ENCODE measurements at places on chromosomes 16 and 17.
A peak's percentile ranks its signal among the peaks of the same experiment; 100 is the strongest.

GRCh38 chr16:15459791-15460190 lies 25.4 kb downstream of the BMERB1 start:
- no peak for DNase-seq

GRCh38 chr16:75043175-75043895 lies 44.5 kb downstream of the ZNRF1 start:
- DNase-seq: peak; percentile 100

- DNase-seq: no peak
These were observed 19.3 kb upstream of the ITGA2B start for GRCh38 chr17:44408786-44409185.

DNA sequence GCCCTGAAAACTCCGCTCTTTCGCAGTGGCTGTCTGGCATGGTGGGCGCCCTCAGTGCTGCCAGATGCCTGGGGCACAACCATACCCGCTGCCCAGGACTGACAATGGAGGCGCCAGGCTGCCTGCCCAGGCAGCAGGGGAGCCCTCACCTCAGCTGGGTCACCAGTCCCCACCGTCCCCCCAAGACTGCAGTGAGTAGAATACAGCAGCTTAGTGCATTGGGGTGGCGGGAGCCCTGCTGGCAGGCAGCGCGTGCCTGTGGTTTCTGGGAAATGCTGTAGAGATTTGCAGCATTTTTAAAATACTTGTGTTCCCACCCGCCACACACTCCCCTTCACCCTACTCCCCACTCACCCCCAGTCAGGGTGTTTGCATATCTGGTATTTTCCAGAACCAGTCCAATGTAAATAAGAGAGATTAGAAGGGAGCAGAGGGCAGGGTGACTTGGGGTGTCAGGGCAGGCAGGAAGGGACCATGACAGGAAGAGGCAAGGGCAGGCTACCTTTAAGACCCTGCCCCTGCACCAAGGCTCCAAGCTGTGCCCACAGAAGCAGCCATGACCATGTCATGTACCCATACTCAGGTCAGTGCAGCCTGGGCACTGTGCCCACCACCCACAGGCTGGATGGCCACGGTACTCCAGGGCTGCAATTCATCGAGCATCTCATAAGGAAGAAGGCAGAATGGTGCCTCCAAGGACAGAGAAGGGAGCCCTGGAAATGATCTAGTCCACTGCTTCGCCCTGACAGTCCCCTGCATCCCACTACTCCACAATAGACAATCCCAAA lies 21.5 kb downstream of the MYO18A start:
- DNase-seq: peak; percentile 35

- DNase-seq: peak; percentile 85
These were observed 6.9 kb upstream of the ABCA10 start for GRCh38 chr17:69235338-69236058.

DNA sequence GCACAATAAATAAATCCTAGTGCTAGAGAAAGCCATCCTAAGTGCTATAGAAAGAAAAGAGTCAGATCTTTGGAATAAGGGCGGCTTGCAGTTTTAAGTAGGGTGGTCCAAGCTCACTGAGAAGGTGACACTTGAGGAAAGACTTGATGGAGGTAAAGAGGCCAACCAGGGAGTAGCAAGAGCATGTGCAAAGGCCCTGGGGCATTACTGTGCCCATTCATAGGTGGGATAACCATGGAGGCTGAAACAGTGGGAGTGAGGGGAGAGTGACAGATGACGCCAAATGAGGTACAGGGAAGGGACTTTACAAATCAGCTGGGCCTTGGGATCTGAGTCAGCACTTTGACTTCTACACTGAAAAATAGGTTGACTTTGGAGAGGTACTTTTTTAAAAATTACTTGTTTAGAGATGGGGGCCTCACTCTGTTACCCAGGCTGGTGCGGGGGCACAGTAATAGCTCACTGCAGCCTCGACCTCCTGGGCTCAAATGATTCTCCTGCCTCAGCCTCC lies 115.5 kb downstream of the ABCC1 start:
- DNase-seq: no peak

DNA sequence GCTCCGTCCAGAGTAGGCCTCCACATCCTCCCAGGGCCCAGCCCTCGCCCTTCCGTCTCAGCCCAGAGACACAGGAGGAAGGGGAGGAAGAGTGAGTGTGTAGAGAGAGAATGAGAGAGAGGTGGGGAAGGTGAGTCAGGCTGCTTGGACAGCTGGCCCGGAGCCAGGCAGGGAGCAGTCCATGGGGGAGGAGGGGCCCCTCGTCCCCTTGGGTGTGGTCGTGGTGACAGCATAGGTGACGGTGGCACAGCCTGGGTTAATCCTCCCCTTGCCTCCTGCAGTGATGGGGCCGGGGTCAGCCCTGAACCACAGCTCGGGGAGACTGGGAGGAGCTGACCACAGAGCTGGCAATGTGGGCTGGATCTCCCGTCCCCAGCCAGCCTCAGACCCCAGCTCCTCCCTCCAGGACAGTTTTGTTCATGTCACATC lies 36.5 kb downstream of the FA2H start:
- no peak for DNase-seq

DNA sequence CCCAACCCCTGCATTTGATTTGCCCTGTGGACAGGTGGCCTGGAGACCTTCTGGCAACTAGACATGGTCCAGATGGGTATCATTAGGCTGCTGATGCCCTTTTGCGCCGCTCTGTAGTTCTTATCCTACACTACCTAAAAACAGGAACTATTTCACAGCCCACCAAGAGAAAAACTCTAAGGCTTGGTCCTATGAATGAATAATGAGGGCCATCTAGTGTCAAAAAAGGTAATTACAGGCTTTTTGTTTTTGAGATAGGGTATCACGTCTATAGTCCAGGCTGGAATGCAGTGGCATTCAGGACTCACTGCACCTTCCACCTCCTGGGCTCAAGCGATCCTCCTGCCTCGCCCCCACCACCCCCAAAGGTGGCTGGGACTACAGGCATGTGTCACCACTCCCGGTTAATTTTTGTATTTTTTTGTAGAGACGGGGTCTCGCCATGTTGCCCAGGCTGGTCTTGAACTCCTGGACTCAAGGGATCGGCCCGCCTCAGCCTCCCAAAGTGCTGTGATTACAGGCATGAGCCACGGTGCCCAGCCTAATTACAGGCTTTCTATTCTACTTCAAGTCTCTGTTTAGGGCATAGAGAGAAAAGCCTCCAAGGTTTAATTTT lies 20.9 kb downstream of the COIL start:
- DNase-seq: peak; percentile 92

GRCh38 chr17:8665684-8666083 lies 35.2 kb upstream of the MYH10 start:
- no peak for DNase-seq

DNA sequence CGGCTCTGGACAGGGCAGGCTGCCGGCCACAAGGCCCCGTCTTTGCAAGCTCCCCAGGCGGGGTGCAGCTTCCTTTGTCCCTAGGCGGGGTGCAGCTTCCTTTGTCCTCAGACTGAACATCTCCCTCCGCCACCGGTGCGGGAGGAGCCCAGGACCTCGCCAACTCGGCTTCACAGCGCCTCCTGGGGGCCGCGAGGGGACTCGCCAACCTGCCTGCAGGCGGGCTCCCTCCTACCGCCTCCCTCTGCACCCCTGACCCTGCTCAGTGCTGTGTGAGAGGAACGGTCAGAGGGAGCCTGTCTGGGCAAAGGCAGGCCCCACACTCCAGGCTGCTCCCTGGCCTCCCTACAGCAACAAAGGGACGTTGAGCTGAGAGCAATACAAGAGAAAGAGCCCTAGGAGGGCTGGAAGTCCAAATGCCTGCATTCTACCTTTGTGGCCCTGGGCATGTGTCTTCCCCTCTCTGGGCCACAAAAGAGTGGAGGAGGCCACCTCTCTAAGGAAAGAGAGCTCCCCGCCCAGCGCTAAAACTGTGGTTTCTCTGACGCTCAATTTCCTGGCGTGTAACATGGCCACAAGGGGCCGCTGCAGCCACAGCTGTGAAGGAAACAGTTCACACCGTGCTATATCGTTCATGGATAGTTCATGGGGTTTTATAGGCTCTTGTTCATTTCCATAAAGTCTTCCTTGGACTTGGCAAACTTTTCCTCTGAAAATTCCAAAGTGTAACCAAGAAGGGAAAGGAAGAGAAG lies 20.9 kb upstream of the KRT19 start:
- peak; percentile 85 for DNase-seq

DNA sequence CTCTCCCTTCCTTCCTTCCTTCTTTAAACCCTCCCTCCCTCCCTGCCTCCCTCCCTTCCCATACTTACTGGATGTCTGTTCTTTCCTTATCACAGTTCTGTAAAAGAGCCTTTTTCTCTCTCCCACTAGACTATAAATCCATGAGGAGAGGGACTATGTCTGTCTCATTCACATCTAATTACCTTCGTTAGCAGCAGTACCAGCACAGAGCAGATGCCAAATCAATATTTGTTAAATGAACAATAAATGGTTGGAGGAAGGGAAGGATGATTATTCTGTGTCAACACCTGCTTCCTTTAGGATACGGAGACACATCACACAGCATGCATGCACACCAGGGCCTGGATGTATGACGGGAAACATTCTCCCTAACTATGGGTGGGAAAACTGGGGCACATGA lies 94.2 kb downstream of the DNAH3 start:
- no peak for DNase-seq

DNA sequence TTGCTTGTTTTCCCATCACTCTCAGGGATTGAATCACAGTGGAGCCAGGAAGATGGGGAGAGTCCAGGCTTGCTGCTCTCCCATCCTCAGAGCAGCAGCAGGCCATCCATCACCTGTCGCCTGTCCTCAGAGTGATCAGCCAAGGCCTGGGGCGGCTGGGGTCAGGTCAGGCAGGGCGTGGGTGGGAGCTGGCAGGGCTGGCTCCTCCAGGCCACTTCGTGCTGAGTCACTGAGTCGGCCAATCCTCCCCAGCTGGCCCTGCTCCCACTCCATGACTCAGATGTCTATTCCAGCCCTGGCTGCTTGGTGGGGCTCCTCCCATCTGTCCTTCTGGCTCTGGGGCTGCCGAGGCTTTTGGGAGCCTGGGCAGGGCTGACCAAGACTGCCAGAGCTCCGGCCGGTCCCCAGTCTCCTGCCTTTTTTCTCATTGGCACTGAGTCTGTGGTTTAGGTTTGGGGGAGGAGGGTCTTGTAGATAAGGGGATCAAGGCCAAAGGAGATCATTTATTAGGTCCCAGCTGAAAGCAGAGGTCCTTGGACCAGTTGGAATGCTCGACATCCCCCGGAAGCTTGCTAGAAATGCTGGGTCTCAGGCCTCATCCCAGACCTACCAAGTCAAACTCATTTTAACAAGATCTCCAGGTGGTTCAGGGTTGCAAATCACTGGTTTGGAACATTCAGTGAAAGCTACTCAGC lies 72.7 kb downstream of the ABCC1 start:
- peak; percentile 88 for DNase-seq

DNA sequence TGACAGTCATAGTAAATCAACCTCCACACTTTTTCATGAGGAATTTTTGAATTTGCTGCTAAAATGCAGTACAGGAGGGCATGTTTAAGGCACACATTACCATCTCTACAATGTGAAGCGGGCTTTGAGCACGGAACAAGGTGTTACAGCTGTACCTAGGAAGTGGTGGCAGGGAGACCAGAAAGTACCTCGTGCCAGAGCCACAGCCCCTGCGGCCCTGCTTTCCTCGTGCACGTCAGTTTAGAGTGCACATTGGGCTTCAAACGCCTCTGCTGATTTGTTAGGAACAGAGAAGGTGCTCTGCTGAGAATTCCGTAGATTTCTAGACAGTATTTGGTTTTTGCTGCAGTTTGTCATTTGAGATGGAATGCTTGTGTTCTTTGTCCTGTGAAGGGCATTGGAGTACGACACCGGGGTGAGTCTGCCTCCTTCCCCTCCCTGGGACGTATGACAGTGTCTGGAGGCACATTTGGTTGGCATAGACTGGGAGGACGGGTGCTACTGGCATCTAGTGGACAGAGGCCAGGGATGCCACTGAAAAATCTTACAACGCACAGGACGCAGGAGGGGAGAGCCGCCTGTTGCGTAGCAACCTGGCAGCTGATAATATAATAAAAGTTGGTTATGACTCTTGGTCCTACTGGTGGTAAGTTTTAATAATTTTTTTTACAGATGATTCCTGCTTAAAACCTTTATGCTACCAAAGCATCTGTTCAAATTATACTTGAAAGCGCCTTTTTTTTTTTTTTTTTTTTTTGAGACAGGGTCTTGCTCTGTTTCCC lies 9.1 kb downstream of the FOXK2 start:
- DNase-seq: peak; percentile 88

DNA sequence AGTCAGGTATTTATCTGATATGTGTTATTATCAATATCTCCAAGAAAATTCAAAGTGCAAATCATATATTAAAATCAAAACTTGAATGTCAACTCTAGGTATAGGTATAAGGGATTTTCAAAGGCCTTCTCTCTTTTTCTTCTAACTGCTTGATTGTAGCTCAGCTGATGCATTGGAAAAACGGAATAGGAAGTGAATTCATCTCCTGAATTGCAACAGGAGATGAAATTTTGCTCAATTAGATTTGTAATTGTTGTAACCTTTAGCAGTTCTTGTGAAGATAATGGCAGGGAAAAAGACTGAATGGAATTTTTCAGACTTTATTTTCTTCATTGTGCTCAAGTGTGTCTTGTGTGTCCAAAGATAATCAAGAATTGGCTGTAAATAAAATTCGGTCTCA lies 190.2 kb upstream of the KCNJ16 start:
- DNase-seq: no peak

DNA sequence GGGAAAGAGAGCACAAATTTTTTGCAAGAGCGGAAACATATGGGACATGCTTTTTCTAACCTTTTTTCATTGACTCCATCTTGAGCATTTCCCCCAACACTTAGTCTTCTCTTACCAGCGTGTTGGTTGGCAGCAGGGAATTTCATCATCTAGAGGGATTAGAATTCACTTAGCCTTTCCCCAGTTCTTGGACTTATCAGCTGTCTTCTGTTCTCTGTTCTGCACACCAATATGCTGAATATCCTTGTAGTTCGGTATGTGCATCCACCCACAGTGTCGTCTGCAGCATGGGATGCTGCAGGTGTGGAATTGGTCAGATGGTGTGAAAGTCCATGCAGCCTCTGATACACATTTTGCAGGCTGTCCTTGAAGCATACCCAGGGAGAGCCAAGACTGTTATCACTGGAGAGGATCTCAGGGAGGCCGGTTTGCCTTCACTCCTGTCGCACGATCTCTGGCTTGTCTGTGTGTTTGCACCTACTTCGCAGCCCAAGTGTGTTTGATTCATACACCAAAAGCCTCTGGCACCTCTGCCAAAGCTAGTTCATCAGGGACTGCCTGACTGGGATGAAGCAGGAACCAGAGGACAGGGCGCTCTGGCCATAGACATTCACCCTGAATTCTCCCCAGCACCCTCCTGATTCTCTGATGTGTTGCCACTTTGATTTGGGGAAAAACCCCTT lies 93.3 kb downstream of the SOCS1 start:
- DNase-seq: no peak

- DNase-seq: no peak
These were observed 41.5 kb downstream of the CPNE2 start for GRCh38 chr16:57133886-57134285.

GRCh38 chr17:61076621-61077031 lies 323.0 kb upstream of the TBX2 start:
- no peak for DNase-seq

- DNase-seq: no peak
These were observed 212.2 kb downstream of the SEC14L1 start for GRCh38 chr17:77352996-77353395.

GRCh38 chr17:13943909-13944308 lies 125.4 kb upstream of the COX10 start:
- no peak for DNase-seq

All from common myeloid progenitor, CD34-positive (primary cell).